ENCODE measurements at places on chromosomes 12 and 14.

- DNase-seq, result peak; percentile 49
These were observed 1.2 kb downstream of the DYRK2 start for GRCh38 chr12:67649570-67650387.

- no peak for DNase-seq
These were observed 43.4 kb downstream of the BDKRB1 start for GRCh38 chr14:96299441-96299840.

DNA sequence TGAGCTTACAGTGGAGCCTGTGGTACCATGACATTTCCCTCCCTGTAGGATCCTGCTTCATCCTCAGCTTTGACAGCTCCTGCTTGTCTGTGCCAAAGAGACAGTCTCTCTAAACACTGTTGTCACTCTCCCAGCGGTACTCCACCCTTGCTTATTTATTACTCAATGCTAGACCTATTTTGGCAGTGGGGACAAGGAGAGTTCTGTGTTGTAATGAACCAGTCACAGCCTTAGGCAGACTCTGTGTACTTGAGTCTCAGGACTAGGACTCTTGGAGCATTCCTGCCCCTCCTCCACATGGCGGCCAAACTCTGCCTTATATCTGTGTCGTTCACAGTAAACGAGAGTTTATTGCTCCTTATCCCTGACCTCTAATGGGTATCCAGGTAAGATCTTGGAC lies 70.9 kb downstream of the PIK3C2G start:
- DNase-seq, result no peak

DNA sequence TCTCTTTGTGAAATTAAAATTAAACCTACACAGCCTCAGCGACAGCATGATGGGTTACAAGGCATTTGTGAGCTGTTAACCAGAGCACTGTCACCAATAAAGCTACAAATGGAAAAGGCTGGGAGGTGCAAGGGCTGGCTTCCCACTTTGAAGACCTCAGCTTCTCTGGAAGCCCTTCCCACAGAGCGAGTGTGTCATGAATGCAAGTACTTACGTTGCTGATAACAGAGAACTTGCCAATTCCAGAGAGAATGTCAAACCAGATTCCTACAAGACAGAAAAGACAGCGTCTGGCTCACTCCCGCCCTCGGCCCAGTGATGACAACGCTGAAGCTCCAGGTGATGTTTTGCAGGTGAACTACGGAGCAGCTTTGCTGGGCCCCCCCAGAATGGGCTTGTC lies 145.8 kb downstream of the NTF3 start:
- no peak for DNase-seq

DNA sequence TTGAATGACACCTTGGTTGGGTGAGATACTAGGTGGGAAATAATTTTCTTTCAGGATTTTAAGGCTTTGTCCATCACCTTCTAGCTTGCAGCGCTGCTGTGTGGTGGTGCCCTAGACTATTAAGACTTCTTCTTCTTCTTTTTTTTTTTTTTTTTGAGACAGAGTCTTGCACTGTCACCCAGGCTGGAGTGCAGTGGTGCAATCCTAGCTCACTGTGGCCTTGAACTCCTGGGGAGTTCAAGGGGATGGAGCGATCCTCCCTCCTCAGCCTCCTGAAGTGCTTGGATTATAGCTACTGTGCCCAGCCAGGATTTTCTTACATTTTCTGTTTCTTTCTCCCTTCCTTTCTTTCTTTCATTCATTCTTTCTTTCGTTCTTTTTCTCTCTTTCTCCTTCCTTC lies 10.3 kb upstream of the MTA1 start:
- no peak for DNase-seq

- no peak for DNase-seq
These were observed 15.6 kb downstream of the OTUB2 start for GRCh38 chr14:94041551-94042346.

DNA sequence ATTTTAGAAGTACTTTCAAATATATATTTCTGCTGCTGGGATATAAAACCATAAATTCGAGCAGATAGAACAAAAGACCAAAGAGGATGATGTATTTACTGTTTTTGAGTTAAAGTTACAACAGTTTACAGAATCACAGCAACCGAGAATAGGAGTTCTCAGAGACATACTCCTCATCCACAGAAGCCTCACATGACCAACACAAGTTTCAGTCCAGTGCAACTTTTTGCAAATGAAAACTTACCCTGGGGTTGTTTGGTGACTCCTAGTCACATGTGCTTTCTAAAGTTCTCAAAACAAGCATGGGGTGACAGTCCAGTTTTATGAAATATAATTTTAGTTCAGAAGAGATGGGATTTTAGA lies 117.1 kb downstream of the PRKCH start:
- no peak for DNase-seq

DNA sequence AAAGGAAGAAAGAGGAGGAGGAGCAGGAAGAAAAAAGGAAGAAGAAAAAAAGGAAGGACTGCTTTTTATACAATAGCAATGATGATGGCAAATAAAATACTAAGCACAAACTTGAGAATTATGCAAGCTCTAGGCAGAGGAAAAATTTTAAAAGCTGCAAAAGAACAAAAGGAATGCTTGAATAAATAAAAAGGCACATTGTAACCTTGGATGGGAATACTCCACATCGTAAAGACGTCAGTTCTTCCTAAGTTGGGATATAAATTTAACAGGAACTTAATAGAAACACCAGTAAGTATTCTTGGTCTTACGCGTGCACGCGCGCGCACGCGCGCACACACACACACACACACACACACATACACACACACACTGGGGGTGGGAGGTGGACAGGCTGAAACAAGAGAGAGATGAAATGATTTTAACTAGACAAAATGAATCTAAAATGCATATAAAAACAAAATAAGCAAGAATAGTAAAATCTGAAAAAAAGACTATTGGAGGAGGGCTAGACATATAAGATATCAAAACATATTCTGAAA lies 43.0 kb downstream of the SERPINA3 start:
- DNase-seq, result no peak

DNA sequence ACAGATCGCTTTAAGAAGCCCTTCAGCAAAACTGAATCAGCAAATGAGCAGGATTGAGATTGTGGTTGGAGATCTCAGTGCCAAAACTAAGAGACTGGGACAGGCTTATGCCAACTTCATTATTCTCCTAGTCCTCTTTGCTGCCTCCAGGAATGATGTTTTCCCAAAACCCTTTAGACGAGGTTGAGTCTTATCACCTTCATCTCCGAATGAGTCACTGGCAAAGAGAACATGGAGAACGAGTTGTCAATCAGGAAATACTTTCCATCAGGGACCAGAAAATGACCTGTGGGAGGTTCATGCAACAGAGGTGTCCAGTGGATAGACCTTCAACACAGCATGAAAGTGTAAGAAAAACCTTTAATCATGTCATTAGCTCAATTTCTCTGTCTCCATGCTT lies 461.5 kb downstream of the RMST start:
- no peak for DNase-seq

Measured in liver (tissue), 10 donors.